ENCODE measurements at places on chromosomes 6 and 20. TPM values are rescaled to one million over a fixed set of nuclear protein-coding genes. Genes with fewer than 3 reads are reported as not detected.

MRPS10 gene
- total RNA-seq: 20.2 TPM

CPNE5 gene
- total RNA-seq: 13.1 TPM

PTCRA gene
- not detected for total RNA-seq

GRCh38 chr6:71332012-71332411 lies 43.4 kb downstream of the OGFRL1 start:
- no peak overlapping the region for H3K4me3 ChIP-seq
- no peak for DNase-seq
- no peaks in the 10 kb centered on the region for H3K36me3 ChIP-seq
- H3K27ac ChIP-seq: no peak overlapping the region
- H3K27me3 ChIP-seq: no peaks in the 10 kb centered on the region

SLC22A2 gene
- 1.1 TPM for total RNA-seq

DNA sequence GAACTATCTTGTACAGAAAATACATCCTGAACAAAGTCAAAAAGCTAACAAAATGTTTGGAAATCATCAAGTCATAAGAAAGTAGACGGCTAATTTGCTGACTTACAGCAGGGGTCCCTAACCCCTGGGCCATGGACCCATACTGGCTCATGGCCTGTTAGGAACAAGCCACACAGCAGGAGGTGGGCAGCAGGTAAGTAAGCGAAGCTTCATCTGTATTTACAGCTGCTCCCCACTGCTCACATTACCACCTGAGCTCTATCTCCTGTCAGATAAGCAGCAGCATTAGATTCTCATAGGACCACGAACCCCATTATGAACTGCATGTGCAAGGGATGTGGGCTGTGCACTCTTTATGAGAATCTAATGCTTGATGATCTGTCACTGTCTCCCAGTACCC lies 115.5 kb downstream of the CDK19 start:
- H3K27me3 ChIP-seq: no peaks in the 10 kb centered on the region
- DNase-seq: no peak
- no peak overlapping the region for H3K4me3 ChIP-seq
- no peak overlapping the region for H3K27ac ChIP-seq
- no peaks in the 10 kb centered on the region for H3K4me1 ChIP-seq

DNA sequence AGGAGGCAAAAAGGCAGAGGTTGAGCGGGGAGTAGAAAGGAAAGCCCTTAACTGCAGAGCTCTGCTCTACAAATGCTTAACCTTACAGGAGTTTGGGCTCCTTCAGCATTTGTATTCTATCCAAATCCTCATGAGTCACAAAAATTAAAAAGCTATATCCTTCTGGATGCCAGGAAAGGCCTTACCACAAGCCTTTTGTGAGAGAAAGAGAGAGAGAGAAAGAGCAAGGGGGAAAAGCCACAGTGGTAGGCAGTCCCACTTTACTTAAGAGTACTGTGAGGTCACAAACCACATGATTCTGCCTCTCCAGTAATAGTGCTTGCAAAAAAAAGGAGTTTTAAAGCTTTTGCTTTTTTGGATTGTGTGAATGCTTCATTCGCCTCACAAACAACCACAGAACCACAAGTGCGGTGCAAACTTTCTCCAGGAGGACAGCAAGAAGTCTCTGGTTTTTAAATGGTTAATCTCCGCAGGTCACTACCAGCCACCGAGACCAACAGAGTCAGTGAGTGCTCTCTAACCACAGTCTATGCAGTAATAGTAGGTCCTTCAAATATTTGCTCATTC lies at the start of gene RUNX2:
TSS of gene RUNX2 (plus strand) at position 375 of the 567 bp plus-strand sequence. CDS start 397 bp downstream, outside the sequence.
- no peak within 1 kb of the TSS for H3K4me3 ChIP-seq
- H3K27ac ChIP-seq: no peak within 1 kb of the TSS
- no peak for DNase-seq
- H3K36me3 ChIP-seq: no peaks in the 10 kb centered on the region
- H3K27me3 ChIP-seq: no peaks in the 10 kb centered on the region
- H3K4me1 ChIP-seq: no peaks in the 10 kb centered on the region

DNA sequence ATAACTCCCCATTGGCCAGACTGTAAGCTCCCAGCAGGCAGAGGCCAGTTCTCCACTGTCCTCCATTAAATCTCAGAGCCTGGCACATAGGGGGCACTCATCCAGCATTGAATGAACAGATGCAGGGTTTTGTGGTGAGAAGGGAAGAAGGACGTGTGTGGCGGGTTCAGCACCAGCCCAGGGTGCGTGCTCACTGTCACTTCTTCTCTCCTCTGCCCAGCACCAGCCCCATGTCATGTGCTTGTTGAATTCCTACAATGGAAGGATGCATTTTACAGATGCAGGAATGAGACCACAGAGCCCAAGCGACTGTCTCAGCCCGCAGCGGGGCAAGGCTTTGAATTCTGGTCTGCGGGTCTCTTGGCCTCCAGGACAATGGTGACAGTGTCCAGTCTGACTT lies 149.9 kb downstream of the CEBPB start:
- H3K36me3 ChIP-seq: no peaks in the 10 kb centered on the region
- no peak overlapping the region for H3K27ac ChIP-seq
- H3K4me3 ChIP-seq: no peak overlapping the region
- no peaks in the 10 kb centered on the region for H3K4me1 ChIP-seq

- DNase-seq: no peak
- H3K4me3 ChIP-seq: no peak overlapping the region
- no peaks in the 10 kb centered on the region for H3K4me1 ChIP-seq
- H3K36me3 ChIP-seq: no peaks in the 10 kb centered on the region
- no peaks in the 10 kb centered on the region for H3K27me3 ChIP-seq
These were observed 21.1 kb downstream of the ELOVL2 start for GRCh38 chr6:11023032-11023431.

MOCS1 gene
- 39.0 TPM for total RNA-seq

GRCh38 chr6:132286298-132287019 lies 114.8 kb downstream of the MOXD1 start:
- H3K27me3 ChIP-seq: no peaks in the 10 kb centered on the region
- no peak for DNase-seq
- no peak overlapping the region for H3K4me3 ChIP-seq
- no peak overlapping the region for H3K27ac ChIP-seq
- H3K36me3 ChIP-seq: no peaks in the 10 kb centered on the region

DNA sequence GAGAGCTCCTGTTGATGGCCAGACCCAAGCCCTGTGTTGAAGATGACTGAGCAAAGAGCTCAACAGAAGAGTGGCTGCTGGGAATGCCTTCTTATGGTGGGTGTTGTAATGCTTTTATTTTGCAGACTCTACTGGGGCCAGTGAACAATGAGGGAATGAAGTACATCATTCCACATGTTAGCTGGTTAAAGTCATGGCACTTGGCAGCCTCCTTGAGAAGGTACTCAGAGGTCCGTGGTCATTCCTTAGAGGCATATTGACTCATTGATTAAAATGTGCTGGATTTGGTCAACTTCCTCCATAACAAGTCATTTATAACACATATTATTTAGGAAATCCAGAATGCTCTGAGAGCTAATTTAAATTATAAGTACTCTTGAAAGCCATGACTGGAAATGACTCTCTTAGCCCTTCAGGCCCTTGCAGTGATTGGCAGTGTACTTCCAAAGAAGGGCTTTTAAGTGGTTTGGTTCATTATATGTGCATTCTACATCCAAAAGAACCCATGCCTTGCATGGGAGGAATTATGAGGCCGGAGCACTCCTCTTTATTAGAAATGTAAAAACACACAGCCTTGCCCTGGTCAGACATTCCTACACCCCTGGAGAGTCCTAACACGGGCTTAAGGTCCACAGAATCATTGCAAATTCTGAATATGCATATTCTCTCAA lies 976.9 kb downstream of the KIF16B start:
- no peaks in the 10 kb centered on the region for H3K27me3 ChIP-seq
- no peak overlapping the region for H3K4me3 ChIP-seq
- no peak for DNase-seq

SIRPD gene
- total RNA-seq: 0.30 TPM

DNA sequence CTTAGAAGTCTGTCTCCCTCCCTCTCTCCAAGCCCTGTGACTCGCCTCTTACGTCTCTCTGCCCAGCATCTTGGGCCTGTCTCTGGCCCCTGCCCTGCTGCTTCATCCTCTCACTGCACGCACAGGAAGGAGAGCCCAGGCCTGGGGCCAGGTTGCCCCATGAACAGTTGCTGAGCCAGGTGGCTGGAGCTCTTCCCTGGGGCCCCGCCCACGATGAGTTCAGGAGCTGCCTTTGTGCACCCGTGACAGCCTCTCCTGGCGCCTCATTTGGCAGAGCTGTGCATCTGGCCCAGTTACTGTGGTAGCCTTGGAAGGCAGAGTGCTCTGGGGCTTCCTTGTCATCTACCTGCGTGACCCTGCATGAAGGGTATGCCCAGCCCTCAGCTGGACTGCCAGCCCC lies 44.5 kb downstream of the SLC52A3 start:
- no peaks in the 10 kb centered on the region for H3K27me3 ChIP-seq
- H3K36me3 ChIP-seq: no peaks in the 10 kb centered on the region
- no peaks in the 10 kb centered on the region for H3K4me1 ChIP-seq
- no peak overlapping the region for H3K4me3 ChIP-seq
- no peak for DNase-seq

GRCh38 chr6:150408842-150409241 lies 40.0 kb downstream of the IYD start:
- H3K27ac ChIP-seq: no peak overlapping the region
- no peak for DNase-seq

DNA sequence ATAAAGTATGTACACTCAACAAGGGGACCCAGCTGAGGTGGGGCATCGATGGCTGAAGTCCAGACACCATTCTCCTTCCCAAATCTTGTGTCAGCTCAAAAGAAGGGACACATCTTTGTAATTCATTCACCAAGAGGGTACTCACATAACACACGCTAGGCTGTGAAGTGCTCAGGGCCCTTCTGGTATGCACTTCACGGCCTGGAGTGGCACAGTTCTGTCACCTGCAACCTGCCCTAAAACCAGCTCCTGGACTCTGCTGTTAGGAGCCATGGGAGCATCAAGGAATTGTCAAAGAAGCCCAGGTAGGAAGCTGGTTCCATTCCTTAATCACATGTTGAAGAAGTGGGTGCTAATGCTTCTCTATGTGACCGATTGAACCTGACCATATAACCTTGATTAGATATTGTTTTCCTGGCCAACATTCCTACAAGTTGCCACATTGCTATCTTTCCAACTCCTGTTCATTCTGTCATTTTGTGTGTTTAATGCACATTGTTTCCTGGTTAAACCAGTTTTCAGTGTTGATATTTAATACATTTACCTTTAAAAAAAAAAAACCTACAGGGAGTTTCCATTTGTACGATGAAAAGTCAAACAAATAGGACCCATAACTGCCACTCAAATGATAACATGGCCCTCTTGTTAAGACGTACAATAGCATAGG lies 127.3 kb downstream of the TNFRSF21 start:
- H3K27ac ChIP-seq: no peak overlapping the region
- H3K4me3 ChIP-seq: no peak overlapping the region
- no peak for DNase-seq
- H3K27me3 ChIP-seq: no peaks in the 10 kb centered on the region
- H3K36me3 ChIP-seq: no peaks in the 10 kb centered on the region
